ENCODE measurements at places on chromosomes 3 and 15.

DNA sequence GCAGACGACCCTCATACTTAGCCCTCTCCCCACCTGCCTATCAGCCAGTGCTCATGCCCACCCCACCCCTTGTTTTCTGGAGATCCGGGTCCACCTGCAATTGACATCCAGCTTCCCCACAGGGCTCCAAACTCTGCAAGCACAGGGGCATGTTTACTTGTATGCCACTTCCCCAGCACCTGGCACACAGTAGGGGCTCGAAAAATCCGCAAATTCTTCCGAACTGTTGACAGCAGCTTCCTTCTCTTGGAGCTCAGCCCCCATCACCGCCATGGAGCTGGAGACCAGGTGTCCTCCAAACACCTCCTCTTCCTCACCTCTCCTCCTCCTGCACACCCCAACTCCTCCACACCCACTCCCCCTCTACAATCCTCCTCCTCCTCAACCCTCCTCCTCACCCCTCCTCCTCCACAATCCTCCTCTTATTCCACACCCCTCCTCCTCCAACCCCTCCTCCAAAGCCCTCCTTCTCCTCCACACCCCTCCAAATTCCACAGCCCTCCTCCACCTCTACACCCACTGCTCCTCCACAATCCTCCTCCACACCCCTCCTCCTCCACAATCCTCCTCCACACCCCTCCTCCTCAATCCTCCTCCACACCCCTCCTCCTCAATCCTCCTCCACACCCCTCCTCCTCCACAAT, 70.4 kb upstream of the BLM start:
- no peak for DNase-seq

DNA sequence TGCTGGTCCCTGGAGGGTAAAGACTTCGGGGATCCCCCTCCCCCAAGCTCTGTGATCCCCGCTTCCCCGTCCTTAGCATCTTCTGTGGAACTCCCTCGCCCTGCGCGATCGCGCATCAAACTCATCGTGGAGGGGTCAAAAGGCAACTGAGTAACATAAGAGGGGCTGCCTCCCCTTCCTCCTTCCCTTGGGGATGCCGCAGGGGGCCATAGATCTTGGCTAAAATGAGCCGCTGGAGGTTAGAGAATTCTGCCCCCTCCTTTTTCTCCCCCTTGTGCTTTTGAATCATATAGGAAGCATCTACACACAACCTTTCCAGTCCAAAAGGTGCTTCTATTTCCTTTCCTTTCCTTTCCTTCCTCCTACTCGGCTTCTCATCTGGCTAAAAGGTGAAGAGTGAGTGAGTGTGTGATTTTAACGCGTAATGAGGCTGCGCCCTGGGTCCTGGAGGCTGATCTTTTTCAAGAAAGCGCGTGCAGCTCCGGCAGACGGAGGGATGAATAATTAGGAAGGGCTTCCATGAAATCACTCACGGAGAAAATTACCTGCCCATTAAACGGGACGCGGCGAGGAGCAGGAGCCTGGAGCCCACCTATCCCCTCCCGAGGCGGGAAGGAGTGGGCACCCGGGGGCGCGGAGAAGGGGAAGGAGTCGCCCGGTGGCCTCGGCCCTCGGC, 831 bp upstream of the ROBO2 start:
- DNase-seq: peak; percentile 82

- no peak for DNase-seq
Measured at GRCh38 chr3:71310980-71311660, 272.4 kb downstream of the FOXP1 start.

- peak; percentile 98 for DNase-seq
Measured at GRCh38 chr15:69897471-69898237, 200.1 kb downstream of the TLE3 start.

DNA sequence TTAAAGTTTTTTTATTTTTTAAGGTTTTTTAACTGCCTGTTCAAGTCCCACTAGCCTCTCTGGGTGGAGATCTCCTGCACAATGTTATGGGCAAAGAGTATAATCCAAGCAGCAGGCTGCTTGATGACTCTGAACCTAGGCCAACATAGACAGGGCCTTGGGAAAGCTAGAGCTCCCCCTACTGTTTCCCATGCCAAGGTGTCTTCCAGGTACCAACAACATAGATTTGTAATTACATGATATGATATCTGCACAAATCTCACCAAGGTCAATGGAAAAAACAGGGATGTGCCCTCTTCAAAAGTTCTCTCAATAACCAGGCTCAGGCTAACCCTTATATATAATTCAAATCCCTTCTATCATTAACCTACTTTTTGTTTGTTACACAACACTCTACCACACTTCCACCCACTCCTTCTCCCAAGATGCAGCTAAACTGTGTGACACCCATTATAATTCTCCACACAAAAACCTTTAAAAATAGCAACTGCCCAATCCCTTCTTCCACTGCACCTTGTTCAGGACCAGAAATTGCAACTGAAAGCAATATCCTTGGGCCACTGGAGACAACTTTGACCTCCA, 43.8 kb downstream of the RBM15B start:
- DNase-seq: peak; percentile 23

DNA sequence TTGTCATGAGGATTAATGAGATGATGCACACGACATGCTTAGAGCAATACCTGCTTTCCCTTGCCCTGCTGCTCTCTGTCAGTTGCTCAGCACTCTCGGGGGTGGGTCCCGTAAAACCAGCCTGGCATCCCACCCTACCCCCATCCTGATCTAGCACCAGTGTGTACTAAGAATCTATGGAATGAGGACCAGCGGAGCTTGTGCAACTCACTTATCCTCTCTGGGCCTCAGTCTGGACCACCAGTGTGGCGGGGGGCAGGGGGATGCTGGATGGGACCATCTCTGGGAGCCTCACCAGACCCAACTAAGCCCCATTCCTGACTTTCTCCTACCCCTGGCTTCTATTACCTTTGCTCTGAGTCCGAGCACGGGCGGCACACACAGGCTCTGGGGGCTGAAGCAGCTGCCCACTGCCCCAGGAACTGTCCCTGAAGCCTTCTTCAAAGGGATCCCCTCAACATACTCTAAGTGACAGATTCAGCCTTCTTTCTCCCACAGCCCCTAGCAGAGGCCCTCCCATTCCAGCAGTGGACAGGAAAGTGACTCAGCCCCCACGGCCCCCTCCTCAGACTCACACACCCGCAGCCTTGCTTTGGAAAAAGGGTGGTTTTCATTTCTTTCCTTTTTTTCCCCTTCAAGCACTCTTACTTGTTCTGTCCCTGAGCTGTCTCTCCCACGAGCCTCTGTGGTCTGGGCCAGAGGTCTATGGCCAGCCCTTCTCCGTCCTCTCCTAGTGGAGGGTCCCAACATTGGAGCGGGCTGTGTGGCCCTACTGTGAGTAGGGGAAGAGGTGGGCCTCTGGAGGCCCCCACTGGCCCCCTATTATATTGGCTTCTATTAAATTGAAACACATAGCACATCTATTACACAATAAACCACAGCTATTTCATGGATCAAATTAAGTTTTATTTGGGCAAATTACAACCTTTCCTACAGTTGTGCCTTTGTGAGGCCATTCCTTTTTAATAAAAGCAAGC, 100.3 kb downstream of the SMAD6 start:
- DNase-seq: no peak

DNA sequence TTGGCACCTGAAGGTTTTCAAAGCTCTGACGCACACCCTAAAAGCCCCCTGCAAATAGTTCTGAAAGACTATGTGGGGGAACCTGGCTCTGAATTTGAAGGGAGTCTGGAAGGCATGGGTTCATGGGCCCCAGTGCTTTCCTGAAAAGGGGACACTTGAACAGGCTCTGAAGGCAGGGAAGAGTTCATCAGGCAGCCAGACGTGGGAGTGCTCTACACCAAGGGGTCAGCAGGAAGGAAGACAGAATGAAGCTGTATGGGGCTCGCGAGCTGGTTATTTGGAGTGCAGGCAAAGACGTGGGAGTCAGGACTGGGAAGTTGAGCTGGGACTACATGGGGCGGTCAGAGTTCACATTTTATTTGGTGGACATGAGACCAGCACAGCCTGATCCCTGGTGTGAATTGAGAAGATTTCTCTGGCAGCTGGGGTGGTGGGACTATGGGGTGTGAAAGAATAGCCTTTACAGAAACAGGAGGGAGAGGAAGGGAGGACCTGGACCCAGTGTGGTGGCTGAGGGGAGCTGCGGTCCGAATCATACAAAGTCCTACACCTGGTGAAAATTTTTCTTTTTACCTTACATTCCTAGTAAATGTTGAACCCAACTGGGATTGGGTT, 12.6 kb downstream of the ABHD6 start:
- DNase-seq: no peak

DNA sequence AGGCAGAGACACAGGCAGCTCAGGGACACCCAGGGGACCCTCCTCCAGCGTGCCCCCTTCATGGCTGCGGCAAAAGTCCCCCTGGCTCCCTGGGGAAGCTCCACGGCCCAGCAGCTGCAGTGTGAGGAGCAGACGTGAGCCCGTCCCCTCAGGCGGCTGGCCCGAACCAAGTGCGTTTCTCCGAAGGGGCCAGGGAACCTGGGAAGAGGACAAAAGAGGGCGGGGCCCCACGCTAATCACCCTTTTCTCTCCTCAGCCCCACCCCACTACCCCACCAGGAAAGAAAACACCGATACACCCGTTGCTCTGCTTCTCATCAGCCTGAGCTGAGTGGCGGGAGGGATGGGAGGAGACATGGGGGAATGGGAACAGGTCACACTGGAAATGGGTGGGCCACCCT, at the start of gene MUC4:
Gene MUC4, minus strand, starts transcription at position 174 of the 400 bp plus-strand sequence. Its CDS starts 112 bp downstream, at position 62.
- DNase-seq: peak; percentile 52

DNA sequence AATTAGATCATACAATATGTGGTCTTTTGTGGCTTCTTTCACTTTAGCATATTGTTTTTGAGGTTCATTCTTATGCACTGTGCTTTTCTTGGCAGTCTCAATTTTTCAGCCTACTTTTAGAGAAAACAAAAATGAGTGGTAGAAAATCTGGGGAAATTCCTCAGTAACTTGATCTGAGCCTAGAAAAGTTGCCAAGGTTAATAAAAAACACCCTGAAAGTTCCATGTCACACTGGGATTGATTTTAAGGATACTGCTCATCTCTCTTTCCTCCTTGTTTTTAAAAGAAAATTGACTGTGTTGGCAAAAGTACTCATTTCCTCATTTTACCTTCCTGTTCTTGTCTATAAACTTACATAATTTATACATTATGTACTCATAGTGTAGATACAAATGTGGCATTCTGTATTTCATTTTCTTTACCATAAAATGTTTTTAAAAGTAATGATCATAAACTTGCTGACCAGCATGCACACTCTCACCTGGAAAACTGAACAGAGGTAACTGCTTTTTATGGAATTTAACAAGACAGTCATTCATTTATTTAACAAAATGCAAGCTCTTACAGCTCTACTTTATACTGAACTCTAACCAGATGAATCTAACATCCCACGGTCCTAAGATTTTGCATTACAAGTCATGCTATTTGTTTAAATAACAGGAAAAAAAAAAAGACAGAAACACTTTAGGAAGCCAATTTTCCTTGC, 28.6 kb upstream of the SH3BP5 start:
- no peak for DNase-seq

- no peak for DNase-seq
Measured at GRCh38 chr15:88782465-88782864, 20.8 kb upstream of the ACAN start.

GRCh38 chr15:41347236-41347635, 14.6 kb downstream of the NUSAP1 start:
- DNase-seq: no peak

GRCh38 chr3:56974247-56974930, 86.1 kb upstream of the SPATA12 start:
- DNase-seq: no peak

- DNase-seq: peak; percentile 3
Measured at GRCh38 chr15:100650685-100651084, 48.3 kb downstream of the ASB7 start.
